Activated gamma-delta T cell (primary cell): ENCODE measurements at places on chromosomes 7 and 10.

GRCh38 chr7:13874783-13875182 lies 114.7 kb downstream of the ETV1 start:
- no peak for DNase-seq

DNA sequence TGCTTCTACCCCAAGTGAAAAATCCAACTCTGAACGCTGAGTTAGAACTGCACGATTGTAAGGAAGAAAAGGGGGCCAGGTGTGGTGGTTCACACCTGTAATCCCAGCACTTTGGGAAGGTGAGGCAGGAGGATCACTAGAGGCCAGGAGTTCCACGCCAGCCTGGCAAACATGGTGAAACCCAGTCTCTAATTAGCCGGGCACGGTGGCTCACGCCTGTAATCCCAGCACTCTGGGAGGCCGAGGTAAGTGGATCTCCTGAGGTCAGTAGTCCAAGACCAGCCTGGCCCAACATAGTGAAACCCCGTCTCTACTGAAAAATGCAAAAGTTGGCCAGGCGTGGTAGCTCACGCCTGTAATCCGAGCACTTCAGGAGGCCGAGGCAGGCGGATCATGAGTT lies 9.0 kb downstream of the GUSB start:
- DNase-seq = no peak

DNA sequence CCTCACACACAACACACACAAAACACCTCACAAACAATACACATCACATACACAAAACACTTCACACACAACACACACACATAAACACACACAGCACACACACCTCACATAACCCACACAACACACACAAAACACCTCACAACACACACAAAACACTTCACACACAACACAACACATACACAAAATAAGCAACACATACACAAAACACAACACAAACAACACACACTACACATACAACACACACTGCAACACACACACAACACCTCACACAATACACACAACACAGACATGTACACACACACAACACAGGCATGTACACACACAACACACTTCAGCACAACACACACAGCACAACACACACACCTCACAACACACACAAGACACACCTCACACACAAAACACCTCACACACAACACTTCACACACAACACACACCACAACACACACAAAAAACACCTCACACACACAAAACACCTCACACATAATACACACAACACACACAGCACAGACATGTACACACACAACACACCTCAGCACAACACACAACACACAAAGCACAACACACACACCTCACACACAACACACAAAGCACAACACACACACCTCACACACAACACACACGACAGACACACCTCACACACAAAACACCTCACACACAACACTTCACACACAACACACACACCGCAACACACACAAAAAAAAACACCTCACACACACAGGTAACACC lies 107.5 kb downstream of the TNS3 start:
- no peak for DNase-seq

DNA sequence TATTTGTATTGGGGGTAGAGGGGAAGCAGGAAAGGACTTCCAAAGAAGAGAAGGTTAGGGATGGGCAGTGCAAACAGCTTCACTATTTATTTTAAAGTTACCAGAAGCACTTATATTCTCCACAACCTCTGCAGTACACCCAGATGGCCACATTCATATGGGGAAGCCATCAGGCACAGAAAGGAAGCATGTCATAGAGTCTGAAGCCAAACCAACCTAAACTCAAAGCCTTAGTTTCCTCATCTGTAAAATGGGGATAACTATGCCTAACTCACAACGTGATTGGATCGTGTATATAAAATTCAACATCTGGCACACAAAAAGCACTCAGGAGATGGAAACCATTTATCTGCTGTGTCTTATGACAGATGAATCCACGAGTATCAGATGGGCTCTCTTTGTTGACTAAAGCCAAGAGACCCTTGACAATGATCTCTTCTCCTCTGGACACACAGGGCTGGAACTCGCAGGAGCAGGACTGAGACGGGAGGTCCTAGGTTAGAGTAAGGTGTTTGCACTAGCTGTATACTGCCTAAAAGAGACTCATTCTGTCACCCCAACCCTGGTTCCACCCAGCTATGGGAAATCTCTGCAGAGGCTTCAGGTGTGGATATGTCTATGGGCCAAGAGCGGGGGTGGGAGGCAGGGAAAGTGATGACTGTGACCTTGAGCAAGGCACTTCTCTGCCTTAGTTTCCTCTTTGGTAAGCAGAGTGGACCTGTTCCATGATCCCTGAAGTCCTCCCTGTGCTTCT lies 1.8 kb downstream of the KIAA1549 start:
- DNase-seq = no peak

DNA sequence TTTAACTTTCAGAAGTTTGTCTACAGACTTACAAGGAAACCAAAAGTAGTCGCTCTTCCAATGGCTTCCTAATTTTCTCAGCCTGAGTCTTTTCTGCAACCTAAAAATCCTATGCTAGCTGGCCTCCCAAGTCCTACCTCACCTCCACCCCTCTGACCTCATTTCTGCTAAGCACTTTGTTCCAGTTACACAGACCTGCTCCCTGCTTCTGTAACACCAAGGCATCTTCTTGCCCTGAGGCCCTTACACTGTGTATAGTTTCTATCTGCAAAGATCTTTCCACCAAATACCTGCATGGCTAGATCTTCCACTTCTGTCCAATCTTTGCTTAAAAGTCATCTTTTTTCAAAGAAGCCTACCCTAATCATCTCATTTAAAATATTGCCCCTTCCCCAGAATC lies 1.9 kb upstream of the SNX13 start:
- DNase-seq = no peak

GRCh38 chr7:74029991-74030415 lies 2.0 kb downstream of the ELN start:
- DNase-seq = no peak

DNA sequence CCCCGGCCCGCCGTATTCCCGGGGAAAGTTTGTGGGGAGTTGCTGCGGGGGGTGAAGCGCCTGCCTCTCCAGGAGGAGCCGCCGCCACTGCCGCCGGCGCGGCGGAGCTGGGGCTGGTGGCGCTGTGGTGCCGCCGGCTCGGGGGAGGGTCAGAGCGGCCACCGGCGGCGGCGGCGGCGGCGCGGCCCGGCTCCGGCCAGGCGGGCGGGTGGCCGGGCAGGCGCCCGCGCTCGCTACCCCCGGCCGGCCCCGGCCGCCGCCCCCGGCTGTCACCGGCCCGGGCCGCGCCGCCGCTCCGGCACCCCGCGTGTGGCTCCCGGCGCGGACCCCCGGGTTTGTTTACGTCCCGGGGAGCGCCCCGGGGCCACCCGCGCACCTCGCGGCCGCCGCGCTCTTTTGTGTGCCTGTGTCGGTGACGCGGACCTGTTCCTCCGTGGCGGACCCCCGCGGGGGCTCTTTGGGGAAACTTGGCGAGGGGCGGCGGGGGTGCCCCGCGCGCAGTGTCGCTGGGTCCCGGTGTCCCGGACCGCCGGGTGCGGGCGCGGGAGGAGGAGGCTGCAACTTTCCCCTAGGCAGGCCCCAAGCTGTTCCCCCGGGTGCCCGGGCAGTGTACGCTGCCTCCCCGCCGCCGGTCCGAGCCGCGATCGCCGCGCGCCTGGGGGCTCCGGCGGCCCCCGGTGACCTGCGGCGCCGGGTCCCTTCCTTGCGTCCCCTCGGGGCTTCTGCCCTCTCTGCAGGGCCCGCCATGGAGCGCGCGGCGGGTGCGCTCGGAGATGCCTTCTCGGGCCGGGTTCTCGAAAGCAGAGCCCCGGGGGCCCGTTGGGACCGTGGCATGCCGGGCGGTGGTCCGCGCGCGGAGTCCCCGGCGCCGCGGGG lies 593 bp upstream of the CUX1 start:
- DNase-seq = peak; percentile 26

DNA sequence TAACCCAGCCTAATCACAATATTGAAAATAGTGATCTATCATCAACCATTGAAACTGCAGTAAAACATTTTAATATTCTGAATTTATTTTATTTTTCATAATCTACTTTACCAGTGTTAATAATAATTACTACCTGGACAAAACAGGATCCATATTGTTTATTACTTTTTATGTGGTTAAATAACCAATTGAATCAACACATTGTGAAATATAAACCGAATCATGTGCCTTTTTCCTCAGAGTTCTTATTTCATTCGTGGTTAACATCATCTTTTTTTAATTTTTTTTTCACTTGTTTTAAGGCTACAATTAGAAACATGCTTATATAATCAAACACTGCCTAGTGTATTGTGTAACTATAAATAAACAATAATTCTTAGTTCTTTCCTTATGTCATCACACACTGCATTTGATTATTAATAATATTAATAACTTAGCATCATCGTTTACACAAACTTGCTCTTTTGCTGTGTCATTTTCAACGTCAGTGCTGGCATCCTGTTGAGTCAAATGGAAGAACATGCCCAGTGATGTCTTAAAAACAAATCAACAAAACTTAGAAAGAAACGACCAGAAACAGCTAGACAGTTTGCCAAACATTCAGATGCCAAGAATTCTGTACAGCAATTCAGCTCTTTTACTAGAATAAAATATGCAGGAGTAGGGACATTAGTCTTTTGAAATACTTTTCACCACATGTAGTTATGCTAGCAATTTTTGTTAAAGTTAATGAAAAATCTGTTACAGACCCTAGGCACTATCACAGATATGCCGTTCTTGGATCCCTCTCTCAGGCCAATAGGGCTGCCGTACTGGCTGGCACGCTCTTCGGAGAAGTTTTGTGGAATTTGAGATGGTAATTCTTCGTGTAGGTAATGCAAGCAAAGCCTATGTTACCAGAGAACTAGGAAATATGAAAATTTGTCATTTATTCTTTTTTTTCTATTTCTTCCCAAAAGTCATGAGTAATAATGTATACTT lies 330.4 kb upstream of the SEMA3A start:
- DNase-seq = no peak

DNA sequence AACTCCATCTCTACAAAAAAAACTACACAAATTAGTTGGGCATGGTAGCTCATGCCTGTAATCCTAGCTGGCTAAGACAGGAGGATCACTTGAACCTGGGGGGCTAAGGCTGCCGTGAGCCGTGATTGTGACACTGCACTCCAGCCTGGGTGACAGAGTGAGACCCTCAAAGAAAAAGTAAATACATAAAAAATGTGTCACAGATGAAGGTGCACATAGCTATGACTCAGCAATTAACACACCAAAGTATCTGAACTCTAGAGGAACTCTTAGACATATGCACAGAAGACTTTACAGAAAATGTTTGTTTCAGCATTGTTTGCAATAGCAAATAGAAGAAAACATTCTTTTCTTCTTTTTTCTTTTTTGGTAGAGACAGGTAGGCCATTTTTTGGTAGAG lies 8.3 kb downstream of the C10orf62 start:
- DNase-seq = no peak

GRCh38 chr7:122182081-122182480 lies 38.0 kb upstream of the AASS start:
- no peak for DNase-seq

- no peak for DNase-seq
Observed at GRCh38 chr10:92938841-92939240, 90.5 kb downstream of the EXOC6 start.

DNA sequence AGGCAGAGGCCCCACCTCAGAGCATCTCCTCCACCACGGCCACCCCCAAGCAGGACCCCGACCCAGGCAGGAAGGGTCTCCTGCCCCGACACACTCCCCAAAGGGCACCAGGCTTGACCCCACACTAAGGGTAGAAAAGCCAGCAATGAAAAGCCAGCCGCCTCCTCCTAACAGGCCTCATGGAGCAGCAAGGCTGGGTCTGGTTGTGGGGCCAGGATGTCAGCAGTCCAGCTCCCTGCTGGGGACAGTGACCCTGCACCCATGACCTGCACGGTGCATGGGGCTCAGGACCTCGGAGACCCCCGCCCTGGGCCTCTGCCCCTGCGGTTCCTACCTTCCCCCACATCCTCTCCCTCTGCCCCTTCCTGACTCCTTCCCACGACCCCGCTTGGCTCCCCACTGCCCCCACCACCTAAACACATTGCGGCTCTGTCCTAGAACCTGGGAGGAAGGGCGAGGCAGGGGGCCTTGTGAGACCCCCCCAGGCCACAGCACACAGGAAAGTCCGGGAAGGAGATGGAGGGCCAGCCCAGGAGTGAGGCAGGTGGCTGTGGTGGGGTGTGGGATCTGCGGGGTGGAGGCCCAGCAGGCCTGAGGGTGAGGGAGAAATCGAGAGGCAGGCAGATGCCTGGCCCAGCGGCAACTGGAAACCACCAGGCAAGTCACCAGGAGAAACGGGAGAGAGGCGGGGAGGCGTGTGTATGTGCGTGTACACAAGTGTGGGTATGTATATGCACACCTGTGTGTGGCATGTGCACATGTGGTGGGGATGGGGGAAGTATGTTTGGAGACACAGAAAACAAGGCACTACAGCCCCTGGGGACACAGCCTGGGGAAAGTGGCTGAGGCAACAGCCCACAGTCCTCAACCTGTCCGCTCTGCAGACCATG lies 229.9 kb downstream of the MAD1L1 start:
- DNase-seq = no peak

GRCh38 chr7:27198138-27198841 lies 1.6 kb downstream of the HOXA13 start:
- DNase-seq = no peak

DNA sequence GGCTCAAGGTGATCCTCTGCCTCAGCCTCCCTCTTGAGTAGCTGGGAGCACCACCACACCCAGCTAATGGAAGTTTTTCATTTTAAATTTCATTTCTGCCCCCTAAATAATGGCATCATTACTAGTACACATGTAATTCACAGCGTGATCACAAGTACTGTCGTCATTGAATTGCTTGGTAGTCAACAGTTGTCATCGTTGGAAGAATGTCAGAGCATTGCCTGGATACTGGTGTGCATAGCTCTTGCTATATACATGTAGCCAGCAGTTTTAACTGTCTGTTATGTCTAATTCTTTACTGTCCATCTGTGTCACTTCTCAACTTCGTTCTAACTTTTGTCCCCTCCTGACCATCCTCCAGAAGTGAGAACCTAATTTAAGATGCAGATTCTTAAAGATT lies 62.1 kb downstream of the CRPPA start:
- no peak for DNase-seq

GRCh38 chr7:99627513-99627912 lies 10.8 kb downstream of the ZSCAN25 start:
- DNase-seq = no peak

- no peak for DNase-seq
Observed at GRCh38 chr10:33321516-33321915, 13.0 kb downstream of the NRP1 start.

DNA sequence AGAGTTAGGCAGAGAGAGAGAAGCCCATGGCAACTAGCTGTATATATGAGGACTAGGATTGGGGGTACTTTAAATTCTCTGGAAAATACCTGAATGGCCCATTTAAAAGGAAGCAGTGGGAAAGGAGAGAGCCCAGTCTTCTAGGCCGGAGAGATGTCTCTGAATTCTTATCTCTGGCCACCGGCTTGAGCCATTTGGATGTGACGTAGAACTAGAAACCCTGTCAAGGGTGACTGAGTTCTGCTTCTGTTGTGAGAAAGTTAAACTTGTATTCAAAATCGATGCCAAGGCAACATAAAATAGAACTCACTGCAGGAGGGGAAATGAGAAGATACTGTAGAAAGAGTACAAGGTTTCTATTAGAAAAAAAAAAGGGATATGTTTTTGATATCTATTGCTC lies 6.3 kb upstream of the GSTK1 start:
- DNase-seq = no peak
